ENCODE measurements at places on chromosomes 6 and 20.

- no peak for DNase-seq
These were observed 975 bp downstream of the BMP7 start for GRCh38 chr20:57265336-57265996.

DNA sequence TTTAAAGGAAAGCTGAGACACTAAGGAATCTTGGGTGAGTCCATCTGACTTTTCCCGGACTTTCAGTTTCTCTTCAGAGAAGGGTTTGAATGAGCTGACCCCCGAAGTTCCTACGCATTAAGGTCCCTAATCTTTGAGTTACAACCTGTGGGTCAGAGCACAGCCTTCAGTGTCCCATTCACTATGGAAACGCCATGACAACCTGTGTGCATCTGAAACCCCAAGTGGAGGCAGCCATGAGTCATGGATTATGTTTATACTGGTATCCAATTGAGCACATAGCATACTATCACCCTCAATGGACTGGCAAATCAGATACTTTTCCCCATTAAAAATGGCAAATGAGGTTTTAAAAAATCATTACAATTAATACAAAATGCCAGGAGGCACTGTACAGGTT, 11.4 kb downstream of the MYLK4 start:
- no peak for DNase-seq

- DNase-seq: peak; percentile 76
These were observed 110.3 kb upstream of the TCF21 start for GRCh38 chr6:133778414-133779130.

DNA sequence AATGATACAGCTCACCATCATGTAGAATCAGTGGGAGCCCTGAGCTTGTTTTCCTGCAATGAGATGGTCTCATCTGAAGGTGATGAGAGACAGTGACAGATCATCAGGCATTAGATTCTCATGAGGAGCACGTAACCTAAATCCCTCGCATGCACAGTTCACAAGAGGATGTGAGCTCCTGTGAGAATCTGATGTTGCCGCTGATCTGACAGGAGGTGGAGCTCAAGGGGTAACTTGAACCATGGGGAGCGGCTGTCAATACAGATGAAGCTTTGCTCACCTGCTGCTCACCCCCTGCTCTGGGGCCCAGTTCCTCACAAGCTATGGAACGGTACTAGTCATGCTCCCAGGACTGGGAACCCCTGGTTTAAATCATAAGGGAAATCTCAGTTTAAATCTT, 89.2 kb downstream of the THBS2 start:
- no peak for DNase-seq

- no peak for DNase-seq
These were observed 26.2 kb upstream of the BMP7 start for GRCh38 chr20:57292611-57293010.

GRCh38 chr6:169160091-169160854, 93.4 kb downstream of the THBS2 start:
- DNase-seq: no peak

DNA sequence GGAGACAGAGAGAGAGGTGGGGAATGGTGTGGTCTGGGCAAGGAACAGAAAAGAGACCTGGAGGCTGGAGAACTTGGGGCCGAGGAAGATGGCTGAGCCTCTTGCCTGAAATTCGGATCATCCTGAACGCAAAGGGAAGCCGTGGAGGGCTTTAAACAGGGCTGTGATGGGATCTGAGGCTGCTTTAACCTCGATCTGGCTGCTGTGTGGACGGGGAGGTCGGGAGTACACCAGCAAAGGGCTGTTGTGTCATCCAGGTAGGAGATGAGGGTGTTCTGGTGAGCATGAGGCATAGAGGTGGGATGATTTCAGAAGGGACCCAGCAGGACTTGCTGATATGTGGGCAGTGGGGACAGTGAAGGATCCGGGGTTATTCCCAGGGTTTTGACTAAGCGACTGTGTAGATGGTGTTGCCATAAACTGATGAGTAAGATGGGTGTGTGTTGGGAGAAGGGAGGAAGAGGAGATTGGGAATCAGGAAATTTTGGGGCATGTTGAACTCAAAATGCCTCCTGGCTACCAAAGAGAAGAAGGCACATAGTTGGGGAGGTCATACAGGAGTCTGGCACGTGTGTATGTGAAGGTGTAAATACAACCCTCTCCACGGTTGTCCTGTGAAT, 158.5 kb downstream of the NFATC2 start:
- DNase-seq: no peak

DNA sequence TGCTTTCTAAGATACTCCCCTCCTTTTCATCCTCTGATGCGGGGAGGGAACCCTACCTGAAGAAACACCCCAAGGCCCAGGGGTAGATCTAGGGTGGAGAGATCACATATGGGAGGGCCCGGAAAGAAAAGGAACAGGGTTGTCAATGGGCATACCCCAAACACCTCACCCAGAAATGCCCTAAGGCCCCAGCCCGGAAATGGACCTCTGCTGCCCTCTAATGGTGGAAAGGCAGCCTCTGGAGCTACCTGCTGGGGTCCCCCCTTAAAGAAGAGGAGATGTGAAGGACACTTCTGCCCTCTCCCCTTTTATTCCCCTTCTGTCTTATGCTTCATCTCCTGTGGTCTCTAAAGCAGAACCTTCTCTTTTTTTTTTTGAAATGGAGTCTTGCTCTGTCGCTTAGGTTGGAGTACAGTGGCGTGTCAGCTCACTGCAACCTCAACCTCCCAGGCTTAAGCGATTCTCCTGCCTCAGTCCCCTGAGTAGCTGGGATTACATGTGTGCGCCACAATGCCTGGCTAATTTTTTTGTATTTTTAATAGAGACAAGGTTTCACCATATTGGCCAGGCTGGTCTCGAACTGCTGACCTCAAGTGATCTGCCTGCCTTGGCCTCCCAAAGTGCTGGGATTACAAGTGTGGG, 458 bp upstream of the ARMC12 start:
- DNase-seq: no peak
